ENCODE measurements at places on chromosomes 5 and 9.

GRCh38 chr5:6710070-6710469 is 3.2 kb upstream of the TENT4A start:
- no peak for DNase-seq

GRCh38 chr9:131965103-131965502 is 114.6 kb downstream of the MED27 start:
- no peak for DNase-seq

DNA sequence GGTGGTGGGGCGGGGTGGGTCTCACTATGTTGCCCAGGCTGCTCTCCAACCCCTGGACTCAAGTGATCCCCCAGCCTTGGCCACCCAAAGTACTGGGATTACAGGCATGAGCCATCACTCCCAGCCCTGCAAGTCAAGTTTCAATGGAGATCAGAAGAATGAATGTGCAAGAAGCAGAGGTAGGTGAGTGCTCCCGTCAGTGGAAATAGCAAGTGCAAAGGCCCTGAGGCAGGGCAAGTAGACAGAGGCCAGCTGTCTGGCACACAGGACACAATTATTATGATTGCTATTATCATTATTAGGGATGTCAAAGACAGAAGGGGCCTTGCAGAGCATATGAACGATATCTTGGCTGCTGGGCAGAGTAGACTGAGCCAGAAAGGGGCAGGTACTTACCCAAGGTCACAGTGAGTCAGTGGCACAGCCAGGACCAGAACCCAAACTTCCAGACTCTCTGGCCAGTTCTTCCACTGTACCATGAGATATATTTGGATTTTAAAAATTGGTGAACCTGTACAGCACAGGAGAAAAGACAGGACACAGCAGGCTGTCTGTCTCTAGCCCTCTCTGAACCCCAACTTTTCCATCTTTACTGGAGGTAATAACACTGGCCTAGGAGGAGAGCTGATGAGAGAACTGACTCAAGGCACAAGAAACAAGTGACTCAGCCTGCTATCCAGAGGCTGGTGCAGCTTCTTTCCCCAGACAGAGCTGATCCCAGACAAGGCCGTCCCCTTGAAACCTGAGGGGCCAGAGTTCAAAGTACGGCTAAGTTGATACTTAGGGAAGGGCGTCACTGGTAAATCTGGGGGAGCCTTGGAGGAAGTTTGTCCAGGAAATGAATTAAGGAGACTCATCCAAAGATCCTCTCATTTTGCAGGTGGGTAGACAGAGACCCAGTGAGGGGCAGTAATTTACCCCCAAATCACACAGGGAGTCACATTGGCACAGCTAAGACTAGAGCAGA is 1.4 kb downstream of the HDHD3 start:
- DNase-seq = no peak

DNA sequence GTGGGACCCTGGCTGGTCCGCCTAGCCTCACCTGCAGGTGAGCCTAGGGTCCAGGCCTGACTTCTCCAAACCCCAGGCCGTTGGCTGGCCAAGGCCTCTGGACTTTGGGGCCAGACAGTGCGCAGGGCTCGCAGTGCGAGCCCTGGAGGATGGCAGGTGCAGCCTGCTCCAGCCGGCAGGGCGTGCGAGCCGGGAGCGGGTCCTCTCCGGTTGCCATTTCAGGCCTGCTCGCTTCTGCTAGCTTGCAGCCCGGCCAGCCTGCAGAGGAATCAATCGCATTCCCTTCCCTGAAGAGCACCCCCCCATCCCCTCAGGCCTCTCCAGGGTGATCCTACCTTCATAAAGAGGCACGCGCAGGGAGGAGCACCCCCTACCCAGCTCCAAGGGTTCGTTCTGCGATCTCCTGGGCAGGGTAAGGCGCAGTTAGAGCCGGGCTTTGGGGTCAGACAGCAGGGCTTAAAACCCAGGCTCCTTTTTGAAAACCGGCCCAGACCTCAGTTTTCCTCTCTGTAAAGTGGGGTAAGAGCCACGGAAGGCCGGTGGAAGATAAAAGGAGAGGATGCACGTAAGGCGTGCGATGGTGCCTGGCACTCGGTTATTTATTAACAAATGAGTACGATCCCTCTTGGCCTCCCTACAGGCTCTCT is 6.2 kb downstream of the BARHL1 start:
- DNase-seq = no peak

GRCh38 chr5:98108497-98108896 is 665.0 kb upstream of the RGMB start:
- no peak for DNase-seq

DNA sequence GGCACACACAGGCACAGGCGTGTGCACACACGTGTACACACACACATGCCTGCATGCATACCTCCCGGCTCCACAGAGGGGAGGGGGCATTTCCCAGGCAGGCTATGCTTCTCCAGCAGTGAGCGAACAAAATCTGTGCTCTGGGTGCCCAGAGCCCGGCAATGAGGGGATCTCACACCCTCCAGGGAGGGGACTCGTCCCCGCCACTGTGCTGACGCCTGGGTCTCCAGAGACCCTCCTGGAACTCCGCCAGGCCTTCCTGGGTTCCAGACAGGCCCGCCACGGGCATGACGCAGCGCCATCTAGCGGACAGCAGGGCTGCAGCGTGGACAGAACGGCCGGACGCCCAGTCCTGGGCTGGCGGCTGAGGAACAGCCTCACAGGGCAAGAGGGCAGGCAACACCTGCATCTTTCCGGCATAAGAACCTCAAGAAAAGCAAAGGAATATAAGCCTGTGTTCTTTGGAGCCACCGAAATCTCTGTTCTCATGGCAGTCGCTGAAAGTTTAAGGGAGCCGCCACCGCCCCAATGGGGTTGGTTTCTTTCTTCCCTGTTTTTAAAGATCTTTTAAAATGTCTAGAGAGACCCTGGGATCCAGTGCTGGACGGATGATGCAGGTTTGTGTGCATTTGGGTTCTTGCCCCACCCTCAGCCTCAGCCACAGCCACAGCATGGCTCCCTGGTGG is 135.6 kb upstream of the PPP1R26 start:
- no peak for DNase-seq

DNA sequence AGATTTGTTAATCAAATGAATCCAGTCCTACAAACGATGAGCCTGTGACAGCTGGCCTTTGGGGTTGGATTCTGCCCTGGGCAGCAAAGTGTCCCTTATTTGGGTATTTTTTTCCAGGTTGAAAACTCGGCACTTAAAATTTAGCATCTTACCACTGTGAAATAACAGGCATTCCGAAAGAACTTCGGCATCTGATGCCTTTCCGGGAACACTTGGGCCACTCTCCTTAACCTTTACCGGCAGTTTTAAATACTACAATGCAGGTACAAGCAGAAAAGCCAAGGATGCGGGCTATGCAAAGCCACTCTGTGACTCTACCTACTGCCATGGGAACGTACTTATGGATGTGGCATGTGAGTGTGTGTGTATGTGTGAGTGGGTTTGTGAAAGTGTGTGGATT is 1.0 kb upstream of the RASGRF2 start:
- DNase-seq = no peak

GRCh38 chr5:168790671-168791250 is 211.6 kb upstream of the PANK3 start:
- DNase-seq = no peak

GRCh38 chr9:90433398-90433941 is 209.2 kb downstream of the DIRAS2 start:
- peak; percentile 84 for DNase-seq

DNA sequence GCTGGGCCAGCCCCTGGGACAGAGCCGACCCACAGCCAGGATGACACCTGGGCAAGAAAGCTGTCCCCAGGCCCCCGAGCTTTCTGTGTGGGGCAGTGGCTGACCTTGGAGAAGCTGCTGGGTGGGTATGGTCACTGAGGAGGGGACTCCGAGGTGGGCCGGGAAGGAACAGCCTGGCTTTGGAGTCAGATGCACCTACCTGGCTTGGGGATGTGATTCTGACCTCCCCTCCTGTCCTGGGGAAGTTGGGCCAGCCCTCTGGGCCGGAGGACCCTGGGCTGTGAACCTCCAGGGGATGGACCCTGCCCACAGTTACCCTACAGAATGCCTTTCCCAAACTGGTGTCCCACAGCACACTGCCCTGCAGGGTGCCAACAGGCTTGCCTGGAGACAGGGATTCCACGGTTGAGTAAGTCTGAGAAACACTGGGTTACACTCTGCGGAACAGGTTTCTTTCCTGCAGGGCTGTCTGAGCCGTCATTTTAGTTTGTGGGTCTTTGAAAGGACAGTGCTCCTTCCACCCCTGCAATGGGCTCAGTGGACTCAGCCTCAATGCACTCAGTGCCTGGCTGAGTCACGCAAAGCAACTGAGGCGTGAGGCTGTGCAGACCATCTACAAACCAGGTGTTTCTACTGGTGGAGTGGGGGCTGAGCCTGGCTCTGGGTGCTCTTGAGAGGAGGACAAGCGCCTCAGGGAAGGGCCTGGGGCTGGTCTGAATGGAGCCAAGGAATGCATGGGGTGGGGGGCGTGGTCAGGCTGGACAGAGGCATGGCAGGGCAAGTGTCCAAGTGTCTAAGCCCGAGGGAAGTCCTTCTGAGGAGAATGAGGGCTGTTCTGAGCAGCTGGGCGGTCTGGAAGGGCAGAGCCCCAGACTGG is 41.3 kb upstream of the PHYKPL start:
- DNase-seq = no peak

DNA sequence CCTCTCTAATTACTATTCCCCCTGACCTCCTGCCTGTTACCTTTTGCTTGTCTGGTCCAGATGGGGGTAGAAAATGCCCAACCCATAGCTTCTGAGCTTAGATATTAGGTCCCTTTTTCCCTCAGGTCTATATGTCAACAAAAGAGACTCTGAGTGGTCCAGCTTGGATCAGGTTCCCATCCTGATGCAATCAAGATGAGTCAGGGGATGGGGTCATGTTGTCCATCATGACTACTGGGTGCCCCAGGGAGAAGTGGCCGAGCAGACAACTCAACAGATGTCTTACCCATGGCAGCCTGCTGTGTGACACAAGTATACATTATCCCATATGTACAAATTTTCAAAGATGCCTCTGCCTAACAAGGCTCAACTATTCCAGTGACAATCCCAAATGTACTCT is 9.1 kb upstream of the ANKH start:
- DNase-seq = no peak

DNA sequence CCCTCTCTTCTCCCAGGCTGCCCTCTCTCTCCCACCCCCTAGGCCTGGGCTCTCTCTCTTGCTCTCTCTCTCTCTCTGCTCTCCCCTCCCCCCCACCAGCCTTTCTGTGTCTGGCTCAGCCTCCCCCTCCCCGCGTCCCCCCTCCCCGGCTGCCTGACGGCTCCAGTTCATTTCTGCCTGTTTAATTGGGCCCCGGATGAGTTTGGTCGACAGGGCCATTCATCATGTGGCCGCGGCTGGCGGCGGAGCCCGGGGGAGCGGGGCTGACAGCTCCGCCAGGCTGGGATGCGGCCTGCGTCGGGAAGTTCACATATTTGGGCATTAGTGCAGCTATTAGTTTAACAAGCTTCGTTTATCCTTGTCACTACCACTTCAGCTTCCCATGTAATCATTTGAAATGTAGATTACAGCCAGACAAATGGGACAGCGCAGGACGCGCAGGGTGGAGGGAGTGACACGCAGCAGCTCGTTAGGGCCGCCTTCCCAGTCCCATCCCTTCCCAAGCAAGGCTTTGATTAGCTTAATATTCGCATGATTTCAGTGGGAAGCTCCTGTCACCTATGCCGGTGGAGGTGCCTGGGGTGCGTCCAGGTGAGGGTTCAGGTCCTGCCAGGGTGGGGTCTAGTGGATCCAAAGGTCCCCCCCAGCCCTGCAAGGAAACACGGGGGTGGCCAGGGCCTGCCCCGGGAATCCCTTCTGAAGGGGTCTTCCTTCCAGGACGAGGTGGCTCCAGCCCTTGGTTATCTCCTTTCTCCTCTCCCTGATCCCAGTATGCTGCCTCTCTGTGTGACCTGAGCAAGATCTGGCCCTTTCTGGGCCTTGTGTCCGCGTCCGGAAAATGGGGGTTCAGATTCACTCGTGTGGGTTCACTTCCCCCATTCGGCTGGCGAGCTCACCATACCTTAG is 214.8 kb downstream of the PAX5 start:
- DNase-seq = peak; percentile 62

DNA sequence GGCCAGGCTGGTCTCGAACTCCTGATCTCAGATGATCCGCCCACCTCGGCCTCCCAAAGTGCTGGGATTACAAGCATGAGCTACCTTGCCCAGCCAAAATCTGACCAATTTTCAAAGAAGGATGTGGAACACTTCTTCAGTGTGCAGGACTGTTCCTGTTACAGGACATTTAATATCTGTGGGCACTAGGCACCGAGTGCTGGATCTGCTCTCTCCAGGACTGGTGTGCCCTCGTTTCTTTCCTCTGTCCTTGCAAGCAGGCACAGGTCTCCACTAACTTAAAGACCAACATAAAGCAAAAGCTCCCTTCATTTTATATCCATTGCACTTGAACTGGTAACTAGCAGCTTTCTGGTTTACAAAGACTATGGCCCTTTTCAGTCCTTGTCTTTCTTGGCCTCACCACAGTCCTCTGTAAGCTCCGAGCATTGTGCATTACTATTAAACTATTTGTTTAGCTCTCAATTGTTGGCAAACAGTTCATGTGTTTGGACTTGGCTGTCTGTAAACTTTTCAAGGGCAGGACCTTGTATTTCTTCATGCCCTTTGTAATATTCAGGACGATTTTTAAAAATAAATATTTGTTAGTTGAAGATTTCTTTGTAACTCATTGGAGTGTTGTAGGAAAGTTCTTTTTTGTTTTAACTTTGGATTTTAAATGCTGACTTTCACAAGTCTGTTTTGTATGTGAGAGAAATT is 37.3 kb downstream of the ARHGEF28 start:
- DNase-seq = no peak

GRCh38 chr5:139481122-139481533 is 1.4 kb downstream of the STING1 start:
- DNase-seq = no peak

DNA sequence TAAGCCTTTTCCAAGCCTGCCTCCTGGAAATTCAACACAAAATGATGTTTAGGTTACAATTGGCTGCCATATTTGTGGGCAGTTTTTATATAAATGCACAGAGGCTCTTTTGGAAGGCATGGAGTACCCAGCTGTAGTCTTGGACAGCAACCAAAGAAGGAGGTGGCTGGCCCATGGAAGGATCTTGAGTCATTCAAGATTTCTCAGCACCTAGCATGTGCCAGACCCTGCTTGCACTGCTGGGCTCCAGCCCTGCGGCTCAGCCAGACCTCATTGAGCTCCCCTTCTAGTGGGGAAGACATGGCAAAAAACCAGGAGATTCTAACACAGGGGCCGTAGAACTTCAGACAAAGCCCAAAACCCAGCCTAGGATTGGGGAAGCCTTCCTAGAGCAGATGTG is 22.1 kb downstream of the JADE2 start:
- DNase-seq = no peak

DNA sequence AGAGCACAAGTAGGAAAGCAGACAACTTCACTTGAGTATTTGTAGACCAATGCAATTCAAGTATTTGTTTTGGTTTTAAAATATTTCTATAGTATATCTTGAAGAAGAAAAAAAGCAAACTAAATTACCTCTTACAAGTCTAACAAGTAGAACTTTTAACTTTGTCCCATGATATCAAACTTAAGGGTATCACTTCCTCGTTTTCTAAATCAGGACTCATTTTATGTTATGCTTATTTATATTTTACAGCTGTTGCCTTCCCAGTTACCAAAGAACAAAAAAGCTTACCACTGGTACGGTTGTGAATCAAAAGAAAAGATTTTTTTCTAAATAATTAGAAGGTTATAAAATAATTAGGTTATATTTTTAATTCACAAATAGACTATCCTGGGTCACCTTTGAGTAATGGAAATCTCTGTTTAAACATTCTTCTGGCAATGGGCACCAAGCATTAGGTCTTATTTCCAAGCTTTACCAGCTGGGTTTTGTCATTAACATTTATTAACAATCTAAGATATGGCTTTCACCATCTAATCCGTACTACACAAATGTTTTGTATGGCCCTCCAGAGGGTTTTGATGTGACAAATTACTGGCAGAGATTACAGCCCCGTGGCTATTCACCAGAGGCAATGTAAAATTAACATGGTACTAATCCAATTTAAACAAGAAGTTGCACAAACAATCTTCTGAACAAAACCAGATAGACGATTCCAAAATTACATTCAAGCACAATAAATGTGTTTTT is 63.6 kb downstream of the CEP120 start:
- no peak for DNase-seq
